ENCODE measurements at places on chromosomes 7 and 10.
A peak's percentile ranks its signal among the peaks of the same experiment; 100 is the strongest.

DNA sequence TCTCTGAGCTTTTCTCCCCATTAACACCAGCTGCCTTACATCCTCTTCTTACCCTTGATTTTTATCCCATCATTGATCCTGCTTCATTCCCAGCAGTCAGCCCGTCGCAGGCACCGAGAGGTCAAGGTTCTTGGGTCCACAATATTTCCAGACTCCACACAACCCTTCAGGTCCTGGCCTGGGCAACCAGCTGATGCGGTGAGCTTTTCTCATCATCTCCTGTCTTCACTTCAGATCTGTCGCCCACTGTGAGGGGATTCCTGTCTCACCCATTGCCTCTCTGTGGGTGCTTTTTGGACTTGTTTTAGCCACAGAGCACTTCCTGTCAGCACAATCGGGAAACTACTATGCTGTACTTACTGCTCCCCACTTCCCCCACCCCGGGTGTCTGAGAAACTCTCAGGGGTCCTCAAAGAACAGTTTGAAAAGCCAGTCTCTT lies 8.4 kb upstream of the PVRIG start:
- peak; percentile 32 for DNase-seq
- H3K27ac ChIP-seq, result peak overlapping the region; percentile 53
- peaks cover 29% of the 10 kb centered on the region for H3K4me1 ChIP-seq
- no peaks in the 10 kb centered on the region for H3K36me3 ChIP-seq
- H3K4me3 ChIP-seq, result peak overlapping the region; percentile 37

- DNase-seq, result no peak
- no peaks in the 10 kb centered on the region for H3K4me1 ChIP-seq
- no peaks in the 10 kb centered on the region for H3K36me3 ChIP-seq
- no peak overlapping the region for H3K4me3 ChIP-seq
Observed at GRCh38 chr7:50982626-50983025, 199.9 kb upstream of the GRB10 start.

DNA sequence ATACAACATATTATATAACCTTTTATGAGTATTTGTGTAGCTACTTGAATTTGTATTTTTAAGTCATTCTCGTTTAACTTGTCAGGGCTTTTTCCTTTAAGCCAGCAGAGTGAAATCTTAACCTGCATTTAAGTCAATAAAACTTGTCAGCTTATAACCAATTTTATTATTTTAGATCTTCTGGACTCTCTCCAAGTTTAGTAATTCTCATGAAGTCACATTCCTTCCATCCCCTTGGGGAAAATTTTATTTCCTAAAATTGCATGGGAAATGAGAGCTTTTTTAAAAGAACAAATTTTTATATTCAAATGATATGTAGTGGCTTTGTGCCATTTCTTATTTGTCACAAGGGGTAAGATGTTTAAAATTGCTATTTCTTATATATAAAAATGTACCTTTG lies 74.0 kb downstream of the SEPTIN7 start:
- H3K4me3 ChIP-seq, result no peak overlapping the region
- no peak for DNase-seq
- peaks cover 3% of the 10 kb centered on the region for H3K4me1 ChIP-seq

GRCh38 chr7:122035876-122036275 lies 108.2 kb downstream of the AASS start:
- H3K27ac ChIP-seq, result no peak overlapping the region
- H3K4me1 ChIP-seq, result no peaks in the 10 kb centered on the region
- H3K36me3 ChIP-seq, result no peaks in the 10 kb centered on the region
- DNase-seq, result no peak
- no peaks in the 10 kb centered on the region for H3K27me3 ChIP-seq
- H3K4me3 ChIP-seq, result no peak overlapping the region

DNA sequence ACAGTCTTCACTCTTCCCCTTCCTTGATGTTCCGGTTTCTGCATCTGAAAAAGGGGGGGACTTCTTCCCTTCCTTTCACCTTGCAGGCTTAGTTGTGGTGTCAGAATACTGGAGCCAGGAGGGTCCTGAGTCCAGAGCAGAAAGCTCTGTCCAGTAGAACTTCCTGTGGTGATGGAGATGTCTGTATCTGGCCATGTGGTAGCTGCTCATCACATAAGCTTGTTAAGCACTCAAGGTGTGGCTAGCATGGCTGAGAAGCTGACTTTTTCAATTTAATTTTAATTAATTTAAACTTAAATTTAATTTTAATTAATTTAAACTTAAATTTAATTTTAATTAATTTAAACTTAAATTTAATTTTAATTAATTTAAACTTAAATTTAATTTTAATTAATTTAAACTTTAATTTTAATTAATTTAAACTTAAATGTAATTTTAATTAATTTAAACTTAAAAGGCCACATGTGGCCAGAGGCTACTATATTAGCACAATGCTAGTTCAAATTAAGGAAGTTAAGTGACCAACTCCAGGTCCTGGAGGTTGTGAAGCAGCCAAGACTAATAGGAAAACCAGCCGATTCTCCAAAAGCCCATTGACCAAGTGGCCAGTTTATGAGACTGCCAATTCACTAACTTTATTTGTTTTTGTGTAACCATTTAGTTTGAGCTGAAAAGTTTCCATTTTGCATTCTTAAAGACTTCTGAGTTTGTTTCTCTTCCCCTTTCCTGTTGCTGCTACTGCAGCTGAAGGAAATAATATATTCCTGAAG lies 16.3 kb downstream of the MSRB2 start:
- no peaks in the 10 kb centered on the region for H3K27me3 ChIP-seq
- H3K27ac ChIP-seq, result no peak overlapping the region
- H3K4me3 ChIP-seq, result no peak overlapping the region
- H3K36me3 ChIP-seq, result peaks cover 2% of the 10 kb centered on the region

DNA sequence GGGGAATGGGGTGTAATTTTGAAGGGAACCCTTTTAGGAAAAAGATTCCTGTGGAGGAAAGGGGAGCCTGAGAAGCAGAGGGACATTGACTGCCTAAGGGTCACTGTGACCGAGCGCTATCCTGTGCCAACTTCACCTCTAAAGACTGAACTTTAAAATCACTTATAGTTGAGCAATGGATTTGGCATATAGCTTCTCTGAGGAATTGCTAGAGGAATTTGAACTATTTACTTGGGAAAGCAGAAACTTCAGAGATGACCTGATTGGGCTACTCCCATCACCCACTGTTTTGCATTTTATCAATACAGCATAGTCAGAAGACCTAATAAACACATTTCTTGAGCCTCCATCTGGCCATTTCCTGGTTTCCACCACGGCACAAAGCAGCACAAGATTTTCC lies 23.7 kb upstream of the WNT16 start:
- no peak overlapping the region for H3K4me3 ChIP-seq
- H3K27me3 ChIP-seq, result no peaks in the 10 kb centered on the region
- no peak overlapping the region for H3K27ac ChIP-seq
- no peaks in the 10 kb centered on the region for H3K36me3 ChIP-seq
- no peak for DNase-seq

Data from CD4-positive, CD25-positive, alpha-beta regulatory T cell (primary cell).